NCI-H2081 treated with DMSO at 0.1 percent for 48 hours (cell line): ENCODE measurements at places on chromosomes 3 and 15.

DNA sequence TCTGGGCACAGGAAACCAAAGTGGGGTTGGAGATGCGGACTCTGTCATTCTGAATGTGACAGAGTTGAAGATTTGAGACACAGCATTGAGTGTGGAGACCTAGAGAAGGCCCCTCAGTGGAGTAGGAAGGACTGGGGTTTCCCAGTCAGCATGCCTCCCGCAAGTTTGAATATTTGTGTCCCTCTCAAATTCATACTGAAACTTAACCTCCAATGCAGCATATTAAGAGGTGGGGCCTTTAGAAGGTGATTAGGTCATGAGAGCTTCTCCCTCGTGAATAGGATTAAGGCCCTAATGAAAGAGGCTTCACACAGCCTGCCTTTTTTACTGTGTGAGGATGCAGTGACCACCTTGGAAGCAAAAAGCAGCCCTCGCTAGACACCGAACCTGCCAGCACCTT, 8.0 kb downstream of the HDDC3 start:
- DNase-seq = no peak

- DNase-seq = no peak
Observed at GRCh38 chr3:141452045-141452444, 34.8 kb upstream of the RASA2 start.

- DNase-seq = no peak
Observed at GRCh38 chr15:96358001-96358801, 27.7 kb downstream of the NR2F2 start.

DNA sequence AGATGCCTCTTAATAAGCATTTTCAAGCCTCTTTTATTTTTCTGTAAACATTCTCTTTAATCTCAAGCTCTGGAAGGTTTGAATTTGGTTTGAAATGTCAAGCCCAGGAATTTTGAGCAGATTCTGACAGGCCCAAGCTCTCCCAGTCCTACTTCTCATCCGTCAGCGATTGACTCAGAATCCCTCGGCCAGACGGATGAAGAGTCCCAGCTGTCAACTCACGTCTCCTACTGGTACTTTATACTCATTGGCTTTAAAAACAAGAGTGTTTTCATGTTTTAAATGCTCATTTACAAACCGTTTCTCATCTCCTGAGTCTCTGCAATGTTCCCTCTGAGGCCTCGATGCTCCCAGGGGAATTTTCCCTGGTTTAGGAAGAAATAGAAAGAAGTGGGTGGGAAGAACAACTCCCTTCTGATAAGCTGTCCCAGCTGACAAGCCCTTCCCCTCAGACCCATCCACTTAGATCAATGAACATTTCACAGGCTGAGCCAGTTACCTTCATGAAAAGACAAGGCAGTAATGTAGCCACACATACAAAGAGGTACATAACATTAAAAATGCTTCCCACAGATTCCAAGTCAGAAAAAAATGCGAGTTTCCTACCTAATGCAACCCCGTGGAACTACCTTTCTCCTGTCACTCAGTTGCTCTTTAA, 478.2 kb upstream of the DPH6 start:
- DNase-seq = no peak

DNA sequence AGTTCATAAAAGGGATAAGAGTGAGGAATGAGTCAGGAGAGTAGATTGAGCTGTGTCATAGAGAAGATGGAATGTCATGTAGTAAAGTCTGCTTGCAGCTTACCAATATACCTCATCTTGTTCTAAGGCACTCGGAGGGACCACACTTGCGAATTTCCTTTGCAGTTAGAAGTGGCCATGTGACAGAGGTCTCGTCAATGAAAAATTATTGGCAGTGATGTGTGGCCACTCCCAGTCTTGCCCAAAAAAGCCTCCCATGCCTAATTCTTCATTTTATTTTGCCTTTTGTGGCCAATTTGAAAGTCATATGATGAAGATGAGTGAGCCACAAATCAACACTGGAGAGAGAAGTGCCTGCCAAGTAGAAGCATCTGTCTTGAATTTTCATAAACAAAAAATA, 465.6 kb upstream of the ZNF385D start:
- DNase-seq = no peak

DNA sequence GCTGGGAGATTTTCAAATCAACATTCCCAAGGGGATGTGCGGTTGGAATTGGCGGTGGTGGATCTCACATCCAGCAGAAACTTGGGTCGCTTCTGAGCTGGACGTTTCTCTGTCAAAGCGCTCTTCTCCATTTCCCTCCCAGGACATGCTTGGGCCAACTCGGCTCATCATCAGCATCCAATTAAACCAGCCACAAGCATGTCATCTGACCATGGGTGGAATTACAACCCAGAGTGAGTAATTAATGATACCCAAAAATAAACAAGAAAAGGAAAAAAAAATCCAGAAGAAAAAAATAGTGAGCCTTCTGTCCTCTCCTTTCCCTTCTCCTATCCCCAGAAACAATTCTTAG, 111.2 kb downstream of the XXYLT1 start:
- DNase-seq = no peak

DNA sequence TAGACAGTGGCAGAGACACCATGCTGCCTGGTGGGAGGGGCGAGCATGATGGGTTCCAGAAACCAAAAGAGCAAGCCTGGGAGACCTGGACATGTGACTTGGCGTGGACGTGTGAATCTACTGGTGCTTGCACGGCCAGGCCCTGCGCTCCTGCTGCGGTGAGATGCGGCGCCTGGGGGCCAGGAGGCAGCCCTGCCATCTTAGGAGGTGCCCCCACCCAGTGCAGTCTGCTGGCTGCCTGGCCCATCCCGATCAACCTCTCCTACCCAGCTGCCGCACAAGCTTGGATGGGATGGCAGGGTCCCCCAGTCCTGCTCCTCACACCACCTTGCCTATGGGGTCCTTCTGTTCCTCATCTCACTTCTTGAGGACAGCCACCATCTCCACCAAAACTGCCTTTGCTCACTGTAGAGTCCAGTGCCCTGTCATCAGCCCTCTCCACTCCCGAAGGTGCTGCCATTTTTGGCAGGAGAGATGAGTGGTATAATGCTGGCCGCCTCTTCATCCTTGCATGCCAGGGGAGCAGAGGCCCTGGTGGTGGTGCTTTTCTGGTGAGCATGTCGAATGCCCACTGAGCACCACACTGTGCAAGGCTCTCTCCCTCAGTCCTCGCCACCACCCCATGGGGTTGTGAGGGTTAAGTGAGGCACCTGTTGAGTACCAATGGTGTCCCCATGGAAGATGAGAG, 3.1 kb upstream of the ABTB1 start:
- no peak for DNase-seq

DNA sequence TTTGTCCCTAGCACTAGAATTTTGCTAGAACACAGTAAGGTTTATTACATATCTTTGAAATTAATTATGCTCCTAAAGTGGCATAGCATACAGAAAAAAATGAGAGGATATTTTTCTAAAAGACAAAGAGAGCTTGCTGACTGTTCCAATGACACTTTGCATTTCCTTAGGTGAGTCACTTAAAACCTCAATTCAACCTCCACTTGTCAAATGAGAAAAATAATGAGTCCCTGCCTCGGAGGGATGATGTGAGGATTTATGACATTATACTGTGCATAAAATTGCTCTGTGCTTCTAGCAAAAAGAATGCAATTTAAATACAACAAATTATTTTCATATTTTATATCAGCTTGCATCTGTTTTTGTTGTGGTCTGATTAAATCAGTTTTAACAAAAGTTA, 1417.0 kb upstream of the ALCAM start:
- DNase-seq = no peak

- DNase-seq = no peak
Observed at GRCh38 chr15:92343924-92344643, 49.6 kb upstream of the ST8SIA2 start.

DNA sequence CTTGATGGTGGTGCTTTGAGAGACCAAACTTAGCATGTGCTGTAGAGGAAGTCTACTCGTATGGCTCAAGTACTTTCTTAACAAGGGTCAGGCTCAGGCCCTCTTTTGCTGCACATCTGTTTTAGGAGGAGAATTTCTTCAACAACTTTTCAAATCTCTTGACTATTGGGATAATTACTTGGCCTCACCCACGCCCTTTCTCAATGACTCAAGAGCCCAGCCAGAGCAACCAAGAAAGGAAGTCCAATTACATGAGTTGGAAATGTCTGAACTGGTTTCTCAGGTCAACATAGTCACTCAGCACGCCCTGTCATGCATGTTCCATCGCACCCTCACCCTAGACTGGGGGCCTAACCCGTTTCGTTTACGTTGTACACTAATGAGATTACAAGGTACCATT, 44.8 kb upstream of the UMPS start:
- no peak for DNase-seq

GRCh38 chr3:54756330-54756731, 171.5 kb downstream of the LRTM1 start:
- DNase-seq = no peak

GRCh38 chr3:8846176-8846575, 76.8 kb upstream of the OXTR start:
- DNase-seq = no peak

GRCh38 chr15:85579957-85580694, 199.7 kb downstream of the AKAP13 start:
- DNase-seq = no peak

DNA sequence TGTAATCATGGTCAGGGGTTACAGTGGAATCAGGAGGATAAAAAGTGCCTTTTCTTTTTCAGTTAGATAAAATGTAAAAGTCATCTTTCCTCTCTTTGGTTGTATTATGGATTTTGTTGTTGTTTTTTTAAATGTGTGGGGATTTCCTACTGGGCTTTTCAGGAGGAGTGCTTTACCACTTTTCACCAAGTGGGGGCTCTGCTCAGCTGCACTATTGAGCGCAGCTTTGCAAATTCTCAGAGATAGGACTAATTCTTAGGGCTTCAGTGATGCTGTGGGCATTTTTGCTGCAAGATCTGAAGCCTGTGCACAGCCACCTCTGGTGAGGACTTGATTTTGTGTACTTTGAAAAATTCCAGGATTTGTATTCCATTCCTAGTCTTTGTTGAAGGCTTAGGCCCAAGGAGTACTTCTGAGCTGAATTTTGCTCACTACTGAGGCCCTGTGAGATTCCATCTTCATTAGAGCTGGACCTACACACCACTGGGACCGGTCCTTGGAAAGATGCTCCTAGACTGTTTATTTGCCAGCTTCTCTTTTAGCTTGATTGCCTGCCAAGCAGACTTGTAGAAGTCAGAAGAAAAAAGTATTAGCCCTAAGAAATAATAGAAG, 7.5 kb downstream of the GNB5 start:
- DNase-seq = no peak

GRCh38 chr15:36926427-36926825, 173.9 kb downstream of the MEIS2 start:
- peak; percentile 40 for DNase-seq

GRCh38 chr3:134326760-134327593, 47.3 kb downstream of the AMOTL2 start:
- no peak for DNase-seq

DNA sequence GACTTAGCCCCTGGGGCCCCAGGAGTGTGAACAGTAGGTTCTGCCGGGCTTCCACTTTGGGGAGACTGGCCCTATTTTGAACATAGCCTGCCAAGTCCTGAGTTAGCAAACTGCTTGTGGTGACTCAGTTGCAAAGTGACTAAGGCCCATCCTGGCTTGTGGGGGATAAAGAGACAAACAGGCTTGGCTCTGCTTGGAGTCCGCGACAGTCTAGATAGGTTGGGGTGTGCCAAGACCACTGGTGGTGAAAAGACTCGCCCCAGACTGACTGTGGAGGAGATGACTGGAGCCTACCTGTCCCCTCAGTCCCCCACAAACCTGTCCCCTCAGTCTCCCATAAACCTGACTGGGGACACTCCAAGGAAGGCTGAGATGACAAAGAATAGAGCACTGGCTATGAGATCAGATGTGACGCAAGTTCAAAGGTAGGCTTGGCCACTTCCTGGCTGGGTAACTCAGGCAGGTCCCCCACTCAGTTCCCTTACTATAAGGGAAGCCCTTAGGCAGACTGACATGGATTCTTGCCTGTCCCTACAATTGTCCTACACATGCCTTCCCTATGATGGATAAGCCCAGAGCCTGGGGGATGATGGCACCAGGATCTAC, 4.3 kb downstream of the DNASE1L3 start:
- no peak for DNase-seq

GRCh38 chr3:139574026-139574947, 34.7 kb upstream of the RBP1 start:
- DNase-seq = no peak

- no peak for DNase-seq
Observed at GRCh38 chr3:59180006-59180405, 130.2 kb upstream of the CFAP20DC start.

DNA sequence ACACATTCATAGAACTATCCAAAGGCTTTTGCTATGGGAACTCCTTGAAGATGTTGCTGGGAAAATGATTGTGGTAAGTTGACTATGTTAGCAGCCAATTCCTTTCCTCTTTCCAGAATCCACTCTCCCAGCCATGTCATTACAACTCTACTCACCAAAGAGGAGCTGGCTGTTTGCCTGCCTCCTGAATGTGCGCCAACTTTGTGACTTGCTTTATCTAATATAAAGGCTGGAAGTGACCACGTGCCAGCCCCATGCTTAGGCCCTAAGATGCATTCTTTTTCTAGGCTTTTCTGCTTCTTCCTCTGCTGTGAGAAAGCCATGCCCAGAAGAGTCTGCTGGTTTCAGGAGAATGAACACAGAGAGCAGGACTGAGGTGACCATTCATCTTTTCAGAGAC, 182.2 kb downstream of the GABRB3 start:
- no peak for DNase-seq

DNA sequence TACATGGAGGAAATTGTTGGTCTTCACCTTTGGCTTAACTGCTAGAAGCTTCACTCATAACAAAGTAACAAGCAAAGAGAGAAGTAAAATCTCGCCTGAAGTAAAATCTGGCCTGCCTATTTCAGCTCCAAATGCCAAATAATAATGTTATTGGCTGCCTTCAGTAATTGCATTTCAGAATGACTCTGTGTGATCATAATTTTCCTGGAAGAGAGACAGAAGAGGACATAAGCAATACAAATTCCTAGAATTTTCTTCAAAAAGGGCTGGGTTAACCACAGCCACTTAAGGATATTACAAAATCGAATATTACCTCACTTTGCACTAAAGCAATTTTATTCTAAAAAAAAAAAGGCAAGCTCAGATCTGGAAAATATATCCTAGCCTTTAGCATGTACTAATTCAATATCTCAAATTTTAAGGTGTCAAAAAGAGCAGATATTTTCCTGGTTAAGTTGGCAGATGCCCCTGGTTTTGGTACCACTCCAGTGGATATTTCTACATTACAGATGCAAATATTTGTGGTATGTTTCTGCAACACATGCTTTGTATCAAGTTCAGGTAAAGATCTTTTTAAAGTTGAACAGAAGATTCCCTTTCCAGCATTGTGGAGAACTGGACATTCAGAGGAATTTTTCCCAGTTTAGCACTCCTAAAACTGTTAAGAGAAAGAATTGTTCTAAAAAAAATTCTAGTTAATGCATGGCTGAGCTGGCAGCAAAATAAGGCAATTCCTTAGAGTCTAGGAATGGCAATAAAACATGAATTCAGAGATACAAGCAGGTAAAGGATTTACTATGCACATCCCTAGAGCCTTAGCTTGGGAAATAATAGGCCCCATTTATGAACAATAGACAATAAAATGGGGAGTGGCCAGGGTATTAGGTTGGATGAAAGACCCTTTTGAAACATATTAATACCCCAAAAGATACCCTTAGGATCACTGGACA, 116.7 kb downstream of the STAC start:
- DNase-seq = no peak

- no peak for DNase-seq
Observed at GRCh38 chr3:195557322-195557721, 14.2 kb upstream of the PPP1R2 start.

- peak; percentile 59 for DNase-seq
Observed at GRCh38 chr3:191499307-191500080, 38.5 kb downstream of the PYDC2 start.
